Kidney epithelial cell (primary cell): ENCODE measurements at places on chromosomes 11 and 22.

DNA sequence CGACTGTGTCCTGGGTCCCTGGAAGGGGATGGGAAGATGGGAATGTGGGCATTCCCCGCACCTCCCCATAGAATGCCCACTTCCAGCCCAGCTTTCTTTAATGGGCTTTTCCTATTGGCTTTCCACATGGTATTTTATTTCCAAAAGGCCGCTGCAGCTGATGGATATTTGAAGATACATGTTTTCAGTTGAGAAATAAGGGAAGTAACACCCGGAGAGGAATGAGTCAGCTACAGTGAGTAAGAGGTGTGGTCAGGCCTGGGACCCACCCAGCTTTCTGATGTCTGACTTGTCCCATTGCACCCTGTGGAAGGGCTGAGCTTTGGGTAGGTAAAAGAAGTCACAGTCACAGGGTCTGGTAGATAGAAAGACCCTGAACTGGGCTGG lies 476.9 kb downstream of the MIAT start:
- DNase-seq: peak; percentile 72

- no peak for DNase-seq
These were observed 3.9 kb downstream of the TUBA8 start for GRCh38 chr22:18114495-18114894.

DNA sequence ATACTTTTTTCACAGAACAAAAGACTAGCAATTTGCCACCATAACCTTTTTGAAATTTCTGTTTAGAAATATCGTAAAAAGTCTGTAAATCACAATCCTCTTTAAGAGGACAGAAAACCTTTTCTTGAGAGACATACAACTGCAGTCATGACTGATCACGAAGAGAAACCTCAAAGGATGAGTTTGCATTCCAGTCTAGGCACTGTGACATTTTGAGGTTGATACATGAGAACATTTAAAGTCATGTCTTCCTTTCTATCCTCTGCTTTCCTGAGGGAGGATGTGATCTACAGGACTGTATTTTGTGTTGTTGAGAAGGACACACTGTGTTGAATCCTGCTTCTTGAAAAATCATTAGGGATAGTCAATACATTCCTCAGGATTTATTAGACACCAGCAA lies 476.7 kb upstream of the CCDC179 start:
- DNase-seq: no peak

GRCh38 chr11:69310351-69310750 lies 16.4 kb downstream of the MYEOV start:
- DNase-seq: no peak

DNA sequence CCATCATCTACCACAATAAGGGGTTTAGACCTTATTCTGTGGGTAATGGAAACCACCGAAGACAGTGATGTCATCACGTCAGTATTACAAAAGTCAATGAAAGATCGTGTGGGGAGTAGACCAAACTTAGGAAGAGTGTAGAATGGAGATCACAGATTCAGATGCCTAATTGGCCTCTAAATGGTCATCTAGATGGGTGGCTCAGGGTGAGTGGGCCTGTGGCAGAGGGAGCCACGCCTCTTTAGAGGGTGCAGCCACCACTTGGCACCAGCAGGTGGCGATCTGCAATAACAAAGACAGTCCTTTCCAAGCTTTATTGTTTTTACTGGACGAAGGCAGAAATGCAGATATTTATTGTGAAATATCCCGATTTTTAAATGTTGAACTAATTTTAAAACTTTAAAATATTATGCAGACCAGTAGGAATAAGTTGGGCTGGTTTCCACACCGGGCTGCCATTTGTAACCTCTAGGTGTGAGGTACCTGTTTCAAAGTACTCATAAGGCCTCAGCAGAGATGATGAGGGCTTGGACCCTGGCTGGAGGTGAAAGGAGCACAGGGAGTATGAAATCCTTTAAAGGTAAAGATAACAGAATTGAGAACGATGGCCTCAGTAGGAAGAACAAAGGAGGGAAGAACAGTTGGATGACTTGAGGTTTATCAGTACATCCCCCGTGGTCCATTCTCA lies 222.0 kb downstream of the DBX1 start:
- DNase-seq: no peak

DNA sequence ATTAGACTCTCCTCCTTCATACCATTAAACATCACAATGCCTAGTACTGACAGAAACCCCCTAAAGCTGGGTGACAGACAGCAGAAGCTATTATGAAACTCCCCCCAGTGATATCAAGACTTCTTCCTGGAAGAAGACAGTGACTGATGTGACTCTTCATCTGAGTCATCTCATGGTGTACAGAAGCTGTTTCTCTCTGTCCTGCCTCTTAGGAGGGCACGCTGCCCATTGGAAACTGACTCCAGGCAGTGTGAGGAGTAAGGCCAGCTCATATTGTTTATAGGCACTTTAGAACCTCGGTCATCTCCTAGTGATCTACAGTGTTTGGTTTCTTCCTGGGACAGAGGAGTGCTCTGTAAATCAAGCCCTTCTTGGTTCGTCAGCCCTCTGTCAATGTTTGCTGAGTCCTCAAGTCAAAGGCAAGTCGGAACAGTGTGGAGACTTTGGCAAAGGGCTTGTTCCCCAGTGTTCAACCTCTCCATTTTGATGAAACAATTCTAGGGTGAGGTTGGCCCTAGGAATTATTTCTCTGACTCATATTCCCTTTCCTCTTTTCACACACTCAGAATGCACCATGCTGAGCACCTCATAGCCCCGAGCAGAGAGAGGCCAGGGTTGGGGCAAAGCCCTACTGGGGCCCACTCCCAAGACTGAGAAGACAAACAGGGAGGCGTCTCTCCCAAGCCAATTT lies 172.5 kb upstream of the TMEM45B start:
- DNase-seq: no peak

DNA sequence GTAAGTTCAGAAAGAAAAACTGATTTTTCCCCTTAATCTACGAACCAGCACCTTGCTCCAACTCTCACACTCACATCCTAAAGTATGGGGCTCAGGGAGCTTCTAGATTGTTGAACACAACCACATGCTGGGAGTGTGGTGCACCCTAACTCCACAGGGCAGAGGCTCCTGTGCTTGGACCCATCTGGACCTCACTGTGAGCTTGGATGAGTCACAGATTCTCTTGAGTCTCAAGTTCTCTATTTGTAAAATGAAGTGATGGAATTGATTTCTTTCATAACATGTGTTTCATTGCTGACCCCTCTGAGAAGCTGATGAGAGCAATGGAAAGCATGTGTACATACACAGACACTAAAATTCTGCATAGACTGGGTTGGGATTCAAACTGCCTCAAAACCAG lies 109.7 kb downstream of the PGR start:
- DNase-seq: no peak

DNA sequence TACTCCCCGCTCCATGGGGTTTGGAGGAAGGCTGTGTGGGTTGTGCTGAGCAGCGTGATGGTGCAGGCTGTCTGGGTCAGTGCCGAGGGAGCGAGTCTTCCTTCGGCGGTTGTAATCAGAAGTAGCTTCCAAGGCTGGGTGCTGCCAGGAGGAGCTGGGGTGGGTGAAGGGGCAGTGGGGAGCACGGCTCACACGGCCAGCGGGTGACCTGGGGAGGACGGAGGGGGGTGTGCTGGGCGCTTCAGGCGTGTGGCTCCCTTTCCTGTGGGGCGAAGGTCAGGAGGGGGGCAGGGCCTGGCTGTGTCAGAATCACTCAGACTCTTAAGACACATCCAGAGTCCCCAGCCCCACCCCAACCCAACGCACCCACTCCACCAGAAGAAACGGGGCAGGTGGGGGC lies 60.2 kb downstream of the LRP5 start:
- no peak for DNase-seq

DNA sequence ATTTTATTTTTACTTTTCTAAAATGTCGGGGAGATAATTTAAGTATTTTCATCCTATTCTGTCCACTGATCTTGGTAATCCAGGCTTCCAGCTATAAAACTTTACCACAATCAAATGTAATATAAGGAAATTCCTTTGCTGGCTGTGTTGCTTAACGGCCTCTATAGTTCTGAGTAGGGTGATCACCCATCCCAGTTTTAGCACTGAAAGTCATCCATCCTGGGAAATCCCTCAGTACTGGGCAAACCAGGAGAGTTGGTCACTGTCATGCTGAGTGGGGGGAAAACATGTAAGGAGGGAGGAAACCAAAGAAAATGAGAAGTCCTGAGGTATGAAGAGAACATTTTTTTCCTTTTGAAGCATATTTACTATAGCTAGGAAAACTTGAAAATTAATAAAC lies 12.8 kb upstream of the BACE1-AS start:
- DNase-seq: no peak

DNA sequence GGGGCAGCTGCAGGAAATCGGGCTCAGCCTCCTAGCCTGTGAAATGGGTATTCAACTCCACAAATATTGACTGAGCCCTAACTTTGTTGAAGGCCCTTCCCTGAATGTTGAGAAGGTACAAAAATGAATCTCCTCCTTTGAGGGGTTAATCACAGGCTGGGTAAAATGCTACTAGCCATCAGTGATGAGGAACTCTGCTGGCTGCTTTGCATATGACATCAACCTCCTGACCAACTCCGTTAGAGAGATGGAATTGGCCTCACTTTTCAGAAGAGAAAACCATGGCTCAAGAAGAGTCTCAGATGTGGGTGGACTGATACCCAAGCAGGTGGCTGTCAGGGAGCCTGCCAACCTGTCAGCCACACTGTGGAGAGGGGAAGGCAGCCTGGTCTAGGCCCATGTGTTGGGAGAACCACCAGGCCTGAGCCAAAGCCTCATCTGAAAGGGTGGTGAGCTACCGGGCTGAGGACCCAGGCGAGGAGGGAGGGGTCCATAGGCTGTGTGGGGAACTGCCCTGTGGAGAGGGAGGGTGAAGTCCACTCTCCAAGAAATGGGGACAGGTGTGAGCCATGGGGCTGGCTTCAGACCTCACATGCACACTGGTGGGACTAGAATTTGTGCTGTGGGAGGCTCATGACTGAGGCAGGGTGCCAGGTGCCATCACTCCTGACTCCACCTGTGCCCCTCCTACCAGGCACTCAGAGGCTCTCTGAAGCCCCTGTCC lies 11.8 kb downstream of the CDCA5 start:
- no peak for DNase-seq

GRCh38 chr22:17699696-17700340 lies 61.3 kb downstream of the BCL2L13 start:
- DNase-seq: no peak

DNA sequence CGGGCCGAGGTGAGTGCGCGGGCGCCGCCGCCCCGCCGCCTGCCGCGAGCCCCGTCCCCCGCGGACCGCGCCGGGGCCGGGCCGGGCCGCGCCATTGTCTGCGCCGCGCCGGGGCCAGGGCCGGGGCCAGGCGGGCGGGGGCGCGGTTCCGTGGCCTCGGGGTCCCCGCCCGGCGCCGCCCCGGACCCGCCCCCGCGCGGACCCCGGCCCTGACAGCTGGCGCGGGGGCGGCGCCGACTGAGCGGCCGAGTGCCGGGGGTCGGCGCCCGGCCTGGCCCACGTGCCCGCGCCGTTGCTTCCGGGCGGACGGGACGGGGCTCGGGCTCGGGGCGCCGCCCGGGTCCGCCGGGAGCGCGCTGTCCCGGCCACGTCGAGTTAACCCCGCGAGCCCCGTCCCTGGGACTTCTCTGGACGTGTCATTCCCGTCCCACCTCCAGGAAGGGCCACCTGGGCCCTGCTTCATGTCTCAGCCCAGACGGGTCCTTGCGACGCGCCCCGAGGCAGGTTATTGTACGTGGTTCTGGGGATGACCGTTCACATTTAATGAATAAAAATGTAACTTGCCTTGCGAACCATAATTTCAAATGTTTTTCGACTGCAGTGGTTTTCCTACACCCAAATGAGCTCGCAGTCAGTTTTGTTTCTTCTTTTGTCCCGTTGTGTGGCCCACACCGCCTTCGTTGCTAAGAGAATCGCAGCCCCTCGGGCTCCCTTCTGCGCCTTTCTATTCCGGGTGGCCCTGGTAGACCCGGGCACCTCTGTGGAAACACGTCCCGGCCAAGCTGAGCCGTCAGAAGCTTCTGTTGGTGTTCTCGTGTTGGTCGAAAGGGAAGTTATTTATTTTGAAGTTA lies 562 bp downstream of the ZBED4 start:
- no peak for DNase-seq

- DNase-seq: no peak
These were observed 30.1 kb upstream of the NOX4 start for GRCh38 chr11:89521294-89521693.
